Activated CD8-positive, alpha-beta memory T cell treated with anti-CD3 and anti-CD28 coated beads, Interleukin-2, amount 50 U/mL, for 48 hours (primary cell): ENCODE measurements at places on chromosomes 3 and 15.

DNA sequence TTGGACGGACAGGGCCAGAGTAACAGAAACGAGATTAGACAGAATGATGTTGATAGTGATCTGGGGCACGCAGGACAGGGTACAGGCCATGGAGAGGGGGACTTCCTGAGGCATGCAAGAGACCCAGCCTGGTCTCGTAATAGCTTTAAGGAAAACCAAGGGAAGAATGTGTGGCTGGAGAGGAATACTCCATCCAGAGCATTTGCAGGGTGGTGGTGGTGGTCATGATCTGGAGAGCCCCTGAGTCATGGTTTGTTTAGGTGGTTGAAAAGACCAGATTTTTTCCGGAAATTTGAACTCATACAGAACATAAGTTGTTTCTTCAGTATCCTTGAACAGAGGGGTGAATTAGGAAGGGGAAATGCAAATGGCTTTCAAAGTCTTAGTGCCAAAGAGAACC, 138.5 kb downstream of the DUT start:
- no peak for DNase-seq

DNA sequence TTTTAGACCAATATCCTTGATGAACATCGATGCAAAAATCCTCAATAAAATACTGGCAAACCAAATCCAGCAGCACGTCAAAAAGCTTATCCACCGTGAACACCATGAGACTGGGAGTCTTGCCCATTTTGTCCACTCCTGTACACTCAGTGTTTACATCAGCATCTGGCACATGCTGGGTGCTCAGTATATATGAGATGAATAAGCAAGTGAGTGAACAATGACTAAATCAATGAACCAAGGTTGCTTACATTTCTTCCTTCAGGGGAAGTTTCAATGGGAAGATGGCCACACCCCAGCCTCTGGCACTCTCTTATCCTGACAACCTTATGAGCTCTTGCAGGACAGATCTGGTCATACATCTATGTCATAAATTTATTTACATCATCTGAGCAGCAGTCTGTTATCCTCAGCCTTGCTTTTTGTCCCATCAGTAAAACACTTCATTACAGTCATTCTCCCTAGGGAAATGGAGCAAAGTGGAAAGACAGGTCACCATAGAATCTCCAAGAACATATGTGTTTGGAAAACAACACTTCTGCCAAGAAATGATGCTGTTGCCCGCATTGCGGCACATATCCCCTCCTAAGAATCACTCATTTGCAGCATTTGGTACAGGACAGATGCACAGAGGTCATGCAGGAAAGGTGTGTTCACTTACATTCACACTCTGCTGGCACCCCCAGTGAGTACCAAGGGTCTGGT, 171.8 kb upstream of the EIF1B start:
- no peak for DNase-seq

GRCh38 chr3:123633530-123633929, 48.7 kb upstream of the HACD2 start:
- no peak for DNase-seq

- no peak for DNase-seq
Observed at GRCh38 chr15:85473455-85473854, 93.1 kb downstream of the AKAP13 start.

GRCh38 chr3:81029861-81030260, 731.6 kb downstream of the GBE1 start:
- no peak for DNase-seq

DNA sequence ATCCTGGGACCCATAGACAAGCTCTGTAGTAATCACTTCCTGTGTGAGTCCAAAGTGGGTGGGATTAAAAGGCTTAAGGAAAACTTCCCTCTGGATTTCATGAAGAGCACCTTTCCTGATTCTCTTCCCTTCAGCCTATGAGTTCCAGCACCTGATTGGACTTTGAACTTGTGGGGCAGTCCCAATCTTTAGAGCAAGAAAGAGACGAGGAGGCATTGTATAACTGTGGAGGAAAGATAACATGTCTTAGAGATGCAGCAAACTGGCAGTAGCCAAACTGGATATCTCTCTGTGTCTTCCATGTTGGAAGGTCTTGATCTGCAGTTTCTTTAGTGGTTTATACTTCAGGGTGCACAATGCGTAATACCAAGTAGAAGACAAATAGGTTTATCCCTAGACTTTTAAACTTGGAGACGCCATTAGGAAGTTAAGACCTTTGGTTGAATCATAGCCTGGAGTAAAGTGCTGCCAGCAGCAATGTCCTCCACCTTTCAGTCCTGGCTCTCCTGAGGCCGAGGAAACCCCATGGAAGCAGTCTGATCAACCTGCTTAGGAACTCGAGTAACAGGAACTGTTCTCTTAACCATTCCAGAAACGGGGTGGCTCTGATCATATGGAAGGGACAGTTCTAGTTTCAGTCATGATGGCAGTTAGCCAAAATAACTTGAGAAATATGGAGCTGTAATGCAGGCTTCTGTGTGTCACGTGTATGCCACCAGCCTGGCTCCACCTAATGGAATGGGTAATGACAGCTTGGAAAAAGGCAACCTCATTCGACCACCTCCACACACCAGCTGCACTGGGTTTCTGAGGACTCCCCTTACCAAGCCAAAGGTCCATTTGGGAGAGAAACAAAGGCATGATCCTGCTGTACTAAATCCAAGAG, 4.7 kb downstream of the EIF1B start:
- no peak for DNase-seq

- no peak for DNase-seq
Observed at GRCh38 chr3:139627759-139628158, 50.0 kb downstream of the NMNAT3 start.

DNA sequence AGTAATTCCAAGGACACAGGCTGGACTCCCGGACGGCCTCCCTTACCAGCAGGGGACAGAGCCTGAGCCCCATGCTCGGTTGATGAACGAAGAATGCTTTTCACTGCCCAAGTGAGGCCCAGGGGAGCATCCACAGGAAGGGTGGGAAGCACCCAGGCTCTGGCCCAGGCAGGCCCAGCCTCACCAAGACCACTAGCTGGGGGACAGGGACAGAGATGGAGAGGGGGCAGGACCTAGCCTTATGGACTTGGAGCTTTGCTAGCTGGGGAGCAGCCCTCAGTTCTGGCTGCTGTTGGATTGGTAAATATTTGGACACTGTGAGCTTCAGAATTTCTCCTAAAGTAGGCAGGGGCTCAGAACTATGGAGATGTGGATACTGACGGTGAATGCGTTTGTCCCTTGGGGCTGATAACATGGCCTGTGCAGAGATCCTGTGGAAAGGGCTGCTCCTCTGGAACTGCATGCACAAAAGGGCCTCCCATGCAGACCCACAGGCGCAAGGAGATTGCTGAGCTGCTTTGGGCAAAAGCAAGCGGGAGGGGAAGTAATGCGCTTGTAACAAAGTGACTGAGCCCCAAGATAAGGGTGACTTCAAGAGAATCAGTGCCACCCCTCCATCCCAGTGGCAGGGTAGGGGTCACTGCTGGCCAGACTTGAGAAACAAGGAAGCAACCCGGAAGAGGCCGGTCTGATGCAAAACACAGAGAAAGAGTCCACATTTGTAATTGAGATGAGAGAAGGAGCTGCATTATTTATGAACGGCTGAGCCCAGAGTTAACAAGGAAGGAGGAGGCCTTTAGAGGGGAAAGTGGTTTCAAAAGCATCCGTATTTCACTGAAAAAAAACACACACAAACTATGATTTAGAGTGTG, 70.1 kb upstream of the MEF2A start:
- no peak for DNase-seq

DNA sequence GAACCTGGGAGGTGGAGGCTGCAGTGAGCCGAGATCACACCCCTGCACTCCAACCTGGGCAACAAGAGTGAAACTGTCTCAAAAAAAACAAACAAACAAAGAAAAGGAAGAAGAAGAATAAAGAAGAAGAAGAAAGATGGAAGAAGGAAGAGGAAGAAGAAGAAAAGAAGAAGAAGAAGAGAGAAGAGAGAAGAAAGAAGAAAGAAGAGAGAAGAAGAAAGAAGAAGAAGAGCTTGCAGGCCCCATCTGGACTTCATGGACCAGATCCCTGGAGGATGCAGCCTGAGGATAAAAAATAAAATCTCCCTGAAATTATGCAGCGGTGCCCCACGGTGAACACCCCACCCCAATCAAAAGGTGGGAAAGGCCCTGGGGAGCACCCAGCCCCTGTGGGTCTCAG, 8.8 kb upstream of the MESP1 start:
- DNase-seq: no peak

GRCh38 chr3:37502621-37503020, 328.2 kb upstream of the LRRFIP2 start:
- no peak for DNase-seq

- DNase-seq: no peak
Observed at GRCh38 chr3:166444756-166445155, 607.5 kb upstream of the BCHE start.

DNA sequence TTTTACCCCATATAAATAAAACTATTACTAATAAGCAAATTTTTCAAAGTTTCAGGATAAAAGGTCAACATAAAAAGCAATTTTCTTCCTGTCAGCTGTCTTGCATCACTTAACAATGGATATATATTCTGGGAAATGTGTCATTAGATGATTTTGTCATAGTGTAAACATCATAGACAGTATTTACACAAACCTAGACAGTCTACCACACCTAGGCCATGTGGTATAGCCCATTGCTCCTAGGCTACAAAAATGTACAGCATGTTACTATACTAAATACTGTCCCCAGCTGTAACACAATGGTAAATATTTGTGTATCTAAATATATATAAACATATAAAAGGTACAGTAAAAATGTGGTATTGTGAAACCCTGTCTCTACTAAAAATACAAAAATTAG, 156.7 kb downstream of the ANO10 start:
- DNase-seq: no peak

GRCh38 chr3:194775731-194776130, 90.0 kb downstream of the FAM43A start:
- DNase-seq: no peak

- no peak for DNase-seq
Observed at GRCh38 chr15:80861731-80862170, 82.6 kb downstream of the CEMIP start.

- no peak for DNase-seq
Observed at GRCh38 chr3:80040067-80040466, 272.3 kb upstream of the ROBO1 start.

DNA sequence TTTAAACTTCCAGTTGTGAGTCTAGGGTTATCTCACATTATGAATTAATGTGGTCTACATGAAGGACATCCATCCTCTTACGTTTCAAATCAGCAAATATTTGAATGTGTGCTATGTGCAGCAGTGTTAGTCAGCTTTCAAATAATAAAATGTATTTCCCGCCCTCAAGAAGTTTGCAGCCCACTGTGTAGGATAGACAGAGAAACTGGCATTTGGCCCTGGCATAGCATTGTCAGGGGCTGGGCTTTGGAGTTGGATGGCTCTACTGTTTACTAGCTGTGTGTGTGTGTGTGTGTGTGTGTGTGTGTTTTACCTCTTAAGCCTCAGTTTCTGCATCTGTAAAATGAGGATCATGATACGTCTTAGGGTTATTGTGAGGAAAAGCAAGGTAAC, 400.5 kb upstream of the C2CD4B start:
- DNase-seq: no peak

- DNase-seq: no peak
Observed at GRCh38 chr3:194203482-194204041, 67.6 kb downstream of the HES1 start.

DNA sequence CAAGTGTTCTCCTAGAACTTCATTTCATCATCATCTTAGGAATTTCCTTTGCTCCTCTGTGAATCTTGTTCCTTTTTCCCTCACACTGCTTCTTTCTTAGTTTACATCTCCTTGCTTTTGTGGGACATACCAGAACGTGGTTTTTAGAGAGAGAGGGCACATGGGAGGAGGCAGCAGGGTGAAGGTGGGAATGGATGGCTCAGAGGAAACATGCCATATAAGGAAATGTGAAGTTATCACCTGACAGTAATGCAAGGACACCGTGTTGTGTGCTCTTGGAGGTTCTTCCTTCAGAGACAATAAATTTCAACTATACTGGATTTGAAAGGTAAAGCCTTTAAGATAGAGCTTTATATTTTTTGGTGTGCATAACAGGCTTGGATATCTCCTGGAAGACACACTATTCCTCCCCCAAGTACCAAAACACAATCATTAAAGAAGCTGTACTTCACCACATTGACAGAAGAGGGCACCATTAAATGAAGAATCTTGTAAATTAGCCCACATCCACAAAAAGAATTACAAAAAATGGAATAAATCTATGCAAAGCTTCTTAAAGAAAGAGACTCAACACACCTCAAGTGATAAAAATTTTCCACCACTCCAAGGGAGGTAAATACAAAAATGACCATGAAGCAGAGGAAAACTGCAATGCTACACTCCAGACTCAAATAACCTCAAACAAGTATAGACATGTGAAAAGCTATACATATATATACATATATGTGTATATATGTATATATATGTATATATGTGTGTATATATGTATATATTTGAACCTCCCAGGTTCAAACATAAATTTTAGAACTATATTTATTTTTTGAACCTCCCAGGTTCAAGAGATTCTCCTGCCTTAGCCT, 26.1 kb downstream of the RPL39L start:
- DNase-seq: no peak

- DNase-seq: no peak
Observed at GRCh38 chr3:149605902-149606301, 51.9 kb downstream of the WWTR1 start.

- DNase-seq: no peak
Observed at GRCh38 chr3:13202744-13203397, 129.6 kb upstream of the IQSEC1 start.

- no peak for DNase-seq
Observed at GRCh38 chr15:58393241-58393662, 38.5 kb upstream of the LIPC start.

- DNase-seq: no peak
Observed at GRCh38 chr3:52068055-52068571, 11.7 kb upstream of the DUSP7 start.

- DNase-seq: no peak
Observed at GRCh38 chr3:19645093-19645492, 288.9 kb downstream of the EFHB start.

DNA sequence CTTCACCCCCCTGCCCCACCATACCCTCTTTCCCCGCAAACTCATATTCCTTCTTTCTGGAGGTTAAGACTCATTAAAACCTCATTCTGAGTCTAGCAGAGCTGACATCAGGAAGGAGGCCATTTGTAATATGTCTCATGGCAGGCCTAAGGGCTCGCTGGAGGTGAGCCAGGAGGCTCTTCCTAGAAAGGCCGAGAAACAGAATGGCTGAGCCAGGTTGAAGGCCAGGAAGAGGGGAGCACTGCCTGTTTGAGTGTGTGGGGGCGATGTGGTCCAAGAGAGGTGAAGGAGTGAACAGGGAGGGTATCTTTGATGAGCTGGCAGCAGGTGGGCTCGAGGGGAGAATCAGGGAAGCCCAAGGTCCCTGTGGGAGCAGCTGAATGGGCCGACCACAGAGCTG, 317.3 kb downstream of the TLE3 start:
- no peak for DNase-seq

- DNase-seq: no peak
Observed at GRCh38 chr15:39585389-39585841, 4.5 kb downstream of the THBS1 start.

GRCh38 chr3:185936273-185936629, 1.6 kb downstream of the TRA2B start:
- no peak for DNase-seq

GRCh38 chr3:41997702-41998550, 36.0 kb upstream of the ULK4 start:
- DNase-seq: no peak

GRCh38 chr3:25697553-25697952, 32.8 kb upstream of the TOP2B start:
- no peak for DNase-seq

GRCh38 chr3:12832350-12833221, 8.8 kb downstream of the RPL32 start:
- DNase-seq: no peak

GRCh38 chr3:161081633-161082032, 23.5 kb downstream of the B3GALNT1 start:
- DNase-seq: no peak
